Dermis microvascular lymphatic vessel endothelial cell (primary cell): ENCODE measurements at places on chromosomes 12 and 14.

DNA sequence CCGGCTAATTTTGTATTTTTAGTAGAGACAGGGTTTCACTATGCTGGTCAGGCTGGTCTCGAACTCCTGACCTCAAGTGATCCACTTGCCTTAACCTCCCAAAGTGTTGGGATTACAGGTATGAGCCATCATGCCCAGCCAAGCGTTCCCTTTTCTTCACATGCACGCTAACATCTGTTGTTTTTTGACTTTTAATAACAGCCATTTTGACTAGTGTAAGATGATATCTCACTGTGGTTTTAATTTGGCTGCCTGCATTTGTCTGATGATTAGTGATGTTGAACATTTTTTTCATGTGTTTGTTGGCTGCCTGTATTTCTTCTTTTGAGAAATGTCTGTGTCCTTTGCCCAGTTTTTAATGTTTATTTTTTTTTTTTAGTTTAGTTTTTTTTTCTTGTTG lies 10.2 kb upstream of the YARS2 start:
- no peak for DNase-seq

DNA sequence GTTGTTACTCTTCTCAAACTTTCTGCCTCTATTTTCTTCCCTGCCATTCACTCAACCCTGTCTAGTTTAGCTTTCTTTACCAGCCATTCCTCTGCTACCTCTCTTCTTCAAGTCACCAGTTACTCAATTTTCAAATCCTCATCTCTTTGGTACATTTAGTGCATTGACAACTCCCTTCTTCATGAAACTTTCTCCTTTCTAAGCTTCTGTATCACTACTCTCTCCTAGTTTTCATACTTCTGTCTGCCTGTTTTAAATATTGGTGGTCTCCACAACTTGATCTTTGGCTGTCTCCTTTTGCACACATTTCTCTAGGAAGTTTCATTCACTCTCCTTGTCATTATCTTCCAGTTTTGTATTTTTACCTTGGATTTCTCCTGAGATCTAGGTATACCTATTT lies 6.0 kb downstream of the LEMD3 start:
- no peak for DNase-seq

DNA sequence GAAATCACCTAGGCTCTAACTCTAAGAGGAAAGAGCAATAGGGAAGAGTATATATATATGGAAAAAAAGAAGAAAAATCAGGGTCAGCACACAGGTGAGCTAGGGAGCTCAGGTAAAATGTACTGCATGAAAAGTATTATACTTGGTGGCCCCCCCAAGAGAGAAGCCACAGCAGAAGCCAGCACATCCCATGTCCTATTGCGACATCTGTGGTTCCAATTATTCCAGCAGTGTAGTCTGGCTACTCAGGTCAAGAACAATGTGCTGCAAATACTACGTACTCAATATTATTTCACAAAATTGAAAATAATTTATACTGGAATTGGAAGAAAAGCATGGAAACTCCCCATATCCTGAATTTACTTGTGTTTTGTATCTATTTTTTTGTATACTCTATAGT lies 85.5 kb downstream of the CEP83 start:
- no peak for DNase-seq

- DNase-seq = no peak
These were observed 140.8 kb downstream of the PTCSC3 start for GRCh38 chr14:36035675-36036074.

DNA sequence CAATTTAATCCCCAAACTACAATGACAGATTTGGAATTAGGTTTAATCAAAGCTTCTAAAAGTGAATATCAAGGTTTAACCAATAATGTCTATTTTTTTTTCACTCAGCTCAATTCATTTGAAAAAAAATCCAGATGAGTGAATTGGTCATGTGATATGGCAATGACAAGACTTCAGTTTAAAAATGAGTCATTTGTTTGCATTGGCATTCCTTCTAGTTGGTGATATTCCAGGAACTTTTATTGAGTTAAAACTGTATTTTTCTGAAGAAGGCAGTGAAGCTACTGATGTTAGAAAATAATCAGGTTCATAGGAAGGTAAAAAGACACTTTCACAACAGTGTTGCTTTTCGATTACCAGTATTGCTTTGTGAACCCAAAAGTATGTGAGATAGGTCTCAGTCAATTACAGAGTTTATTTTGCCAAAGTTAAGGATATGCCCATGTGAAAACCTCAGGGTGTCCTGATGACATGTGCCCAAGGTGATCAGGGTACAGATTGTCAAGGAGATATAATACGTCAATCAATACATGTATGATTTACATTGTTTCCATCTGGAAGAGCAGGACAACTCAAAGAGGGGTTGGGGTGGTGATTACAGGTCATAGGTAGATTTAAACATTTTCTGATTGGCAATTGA lies 1214.9 kb downstream of the GALC start:
- no peak for DNase-seq

DNA sequence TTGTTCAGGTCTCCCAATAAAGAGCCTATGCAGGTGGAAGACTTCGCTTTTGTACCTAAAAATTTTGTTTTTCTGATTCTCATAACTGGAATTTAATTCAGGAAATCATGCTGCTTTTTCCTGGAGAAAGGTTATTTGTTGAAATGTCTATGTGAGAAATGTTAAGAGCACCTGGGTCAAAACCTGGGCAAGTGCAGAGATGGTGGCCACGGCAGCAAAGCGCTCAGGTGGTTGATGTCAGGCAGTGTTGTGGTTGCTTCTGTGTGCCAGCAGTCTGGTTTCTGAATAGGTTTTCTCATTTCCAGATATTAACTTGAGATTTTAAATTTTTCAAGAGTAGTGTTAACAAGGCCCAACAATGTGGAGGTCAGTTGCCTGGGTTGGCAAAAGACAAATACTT lies 96.2 kb downstream of the ESR2 start:
- no peak for DNase-seq

GRCh38 chr12:4164559-4165558 lies 108.7 kb upstream of the CCND2 start:
- DNase-seq = peak; percentile 63

GRCh38 chr12:68806488-68807237 lies 1.3 kb upstream of the MDM2 start:
- no peak for DNase-seq

DNA sequence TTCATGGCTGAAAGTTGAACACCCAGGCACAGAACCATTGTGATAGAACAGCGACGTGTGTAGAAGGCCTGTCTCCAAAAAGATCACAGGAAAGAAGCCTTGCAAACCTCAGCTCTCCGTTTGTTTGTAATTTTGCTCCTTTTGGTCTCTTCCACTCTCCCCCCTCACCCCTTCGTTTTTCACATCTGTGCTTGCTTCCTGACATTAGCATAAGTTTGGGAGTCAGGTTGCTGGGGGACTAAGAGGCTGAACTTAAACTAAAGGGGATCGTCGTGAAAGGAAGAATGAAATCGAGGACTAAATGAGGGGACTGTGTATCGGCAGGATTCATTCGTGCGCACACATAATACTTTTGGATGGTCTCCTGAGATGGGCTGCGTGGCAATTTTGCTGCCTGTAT lies 200.6 kb downstream of the BCAT1 start:
- no peak for DNase-seq

DNA sequence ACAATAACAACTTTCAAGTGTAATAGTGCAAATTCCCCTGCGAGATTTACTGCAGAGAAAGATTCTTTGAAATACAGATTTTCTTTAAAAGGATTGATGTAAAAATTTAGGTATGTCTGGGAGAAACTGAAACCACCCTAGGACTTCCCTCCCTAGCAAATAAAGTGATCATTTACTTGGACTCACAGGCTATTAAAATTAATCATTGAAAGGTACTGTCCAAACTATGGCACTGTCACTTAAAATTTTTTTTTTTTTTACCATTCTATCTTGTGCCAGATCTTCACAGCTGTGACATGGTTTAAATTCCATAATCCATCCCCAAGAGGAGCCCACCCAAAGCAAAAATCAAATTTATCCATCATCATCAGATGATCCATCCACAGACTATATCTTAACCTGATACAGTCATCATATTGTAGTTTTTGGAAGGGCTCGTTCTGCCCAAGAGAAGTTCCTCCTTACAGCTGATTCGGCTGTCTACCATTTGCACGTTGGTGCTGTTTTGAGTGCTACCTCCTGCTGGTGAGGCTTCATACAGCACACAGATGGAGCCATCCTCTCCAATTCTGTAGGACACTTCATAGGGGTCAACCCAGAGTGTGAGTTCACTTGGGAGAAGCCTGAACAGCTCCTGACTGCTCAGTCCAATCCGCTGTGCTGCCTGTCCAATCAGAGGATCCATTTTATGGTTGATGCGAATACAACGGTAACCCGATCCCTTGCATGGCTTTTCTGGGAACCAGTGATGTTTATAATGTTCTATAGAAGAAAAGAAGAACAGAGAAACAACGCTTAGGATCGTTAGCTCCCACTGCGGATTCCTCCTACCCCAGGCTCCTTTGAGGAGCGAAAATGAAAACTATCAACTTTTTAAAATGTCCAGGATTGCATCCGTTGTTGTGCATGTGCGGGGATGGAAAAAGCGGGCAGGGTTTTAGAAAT lies 1.7 kb downstream of the BTG1 start:
- peak; percentile 91 for DNase-seq

- DNase-seq = peak; percentile 65
These were observed 29.0 kb downstream of the ATF7IP start for GRCh38 chr12:14394317-14395073.

- DNase-seq = no peak
These were observed 57.5 kb upstream of the GARIN2 start for GRCh38 chr14:67131691-67132090.

DNA sequence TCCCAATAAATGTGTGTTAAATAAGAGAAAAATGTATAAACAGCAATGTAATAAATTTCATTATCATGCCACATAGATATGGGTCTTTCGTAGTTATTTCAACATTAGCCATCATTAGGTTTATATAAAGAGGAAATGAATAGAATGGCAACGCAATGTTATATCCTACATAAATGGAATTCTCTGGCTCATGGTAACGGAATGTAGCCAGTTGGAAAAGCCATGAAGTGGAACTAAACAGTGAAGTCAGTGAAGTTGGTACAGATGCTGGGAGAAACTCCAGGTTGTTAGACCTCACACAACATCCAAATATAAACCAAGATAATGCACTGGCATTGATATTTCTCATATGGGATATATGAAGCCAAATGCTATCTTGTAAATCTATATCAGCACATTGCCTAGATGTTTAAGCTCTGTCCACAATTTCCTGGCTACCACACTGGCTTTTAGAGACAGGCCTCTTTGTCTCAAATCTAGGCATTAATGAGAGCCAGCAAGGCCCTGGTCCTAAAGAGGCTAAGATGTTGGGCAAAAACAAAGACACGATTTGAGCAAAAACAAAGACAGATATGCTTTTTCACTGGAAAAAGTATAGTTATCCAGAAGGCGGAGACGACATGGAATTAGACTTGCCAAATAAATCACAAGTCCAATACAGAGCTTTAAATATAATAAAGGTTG lies 861.0 kb downstream of the RPS29 start:
- no peak for DNase-seq

- DNase-seq = no peak
These were observed at the start of gene GLT1D1 for GRCh38 chr12:128852885-128853599. TSS of gene GLT1D1 (plus strand) at chr12:128853478. CDS start at chr12:128853582, 104 bp downstream.

GRCh38 chr14:77473921-77474320 lies 16.0 kb downstream of the AHSA1 start:
- DNase-seq = no peak

DNA sequence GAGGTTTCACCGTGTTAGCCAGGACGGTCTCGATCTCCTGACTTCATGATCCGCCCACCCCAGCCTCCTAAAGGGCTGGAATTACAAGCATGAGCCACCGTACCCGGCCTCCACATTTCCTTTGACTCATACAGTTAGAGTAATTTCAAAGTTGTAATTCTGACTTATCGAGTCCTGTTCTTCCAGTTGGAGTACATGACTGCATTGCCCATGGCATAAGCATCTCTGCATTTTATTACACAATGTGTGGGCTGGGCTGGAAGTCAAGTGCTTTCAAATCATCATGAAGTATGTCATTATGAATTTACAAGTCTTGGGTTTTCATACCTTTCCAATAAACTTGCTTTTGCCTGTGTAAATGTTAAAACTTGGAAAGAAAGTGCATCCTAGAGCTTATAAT lies 1295.7 kb upstream of the FLRT2 start:
- DNase-seq = no peak

- no peak for DNase-seq
These were observed 31.8 kb downstream of the SLC8B1 start for GRCh38 chr12:113302886-113303640.

DNA sequence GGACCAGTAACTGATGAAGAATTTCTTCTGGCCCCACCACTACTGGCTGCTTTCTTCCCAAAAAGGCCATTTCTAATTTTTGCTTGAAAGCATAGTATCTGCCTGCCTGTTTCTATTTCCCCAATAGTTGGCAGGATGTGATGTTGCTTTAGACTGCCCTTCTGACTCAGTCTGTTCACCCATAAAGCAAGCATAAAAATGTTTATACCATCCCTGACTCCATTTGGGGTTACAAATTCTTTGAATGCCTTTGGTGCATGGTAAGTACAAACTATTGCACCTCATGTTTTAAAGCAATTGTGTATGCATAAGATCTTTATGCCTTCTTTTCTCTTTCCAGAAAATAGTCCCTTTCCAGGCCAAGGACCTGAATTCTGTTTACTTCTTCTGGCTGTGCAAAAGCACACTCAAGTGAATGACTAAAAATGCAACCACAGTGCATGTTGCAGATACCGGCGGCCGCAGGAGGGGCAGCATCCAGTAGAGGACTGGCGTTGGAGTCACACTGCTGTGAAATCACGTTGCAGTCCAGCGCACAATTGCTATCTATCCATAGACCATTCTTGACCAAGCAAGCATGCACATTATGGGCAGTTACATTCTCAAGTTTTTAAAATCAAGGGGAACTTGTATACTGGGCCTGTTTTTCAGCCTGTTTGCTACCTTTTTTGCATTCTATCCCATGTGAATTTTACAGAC lies 82.4 kb downstream of the SLC5A8 start:
- no peak for DNase-seq

DNA sequence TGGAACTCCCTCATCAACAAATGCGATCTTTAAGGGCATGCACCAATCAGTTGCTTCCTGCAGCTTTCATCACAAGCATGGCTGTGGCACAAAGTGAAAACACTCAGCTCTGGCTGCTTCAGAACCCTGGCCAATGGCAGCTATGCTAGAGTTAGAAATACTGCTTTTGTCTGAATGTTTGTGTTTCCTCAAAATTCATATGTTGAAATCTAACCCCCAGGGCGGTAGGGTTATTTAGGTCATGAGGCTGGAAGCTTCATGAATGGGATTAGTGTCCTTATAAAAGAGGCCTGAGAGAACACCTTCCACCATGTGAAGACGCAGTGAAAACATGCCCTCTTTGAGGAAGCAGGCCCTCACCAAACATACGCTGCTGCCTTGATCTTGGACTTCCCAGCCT lies 453.9 kb downstream of the SNAPC1 start:
- no peak for DNase-seq
